ENCODE measurements at places on chromosomes 12 and 14.
A peak's percentile ranks its signal among the peaks of the same experiment; 100 is the strongest.

DNA sequence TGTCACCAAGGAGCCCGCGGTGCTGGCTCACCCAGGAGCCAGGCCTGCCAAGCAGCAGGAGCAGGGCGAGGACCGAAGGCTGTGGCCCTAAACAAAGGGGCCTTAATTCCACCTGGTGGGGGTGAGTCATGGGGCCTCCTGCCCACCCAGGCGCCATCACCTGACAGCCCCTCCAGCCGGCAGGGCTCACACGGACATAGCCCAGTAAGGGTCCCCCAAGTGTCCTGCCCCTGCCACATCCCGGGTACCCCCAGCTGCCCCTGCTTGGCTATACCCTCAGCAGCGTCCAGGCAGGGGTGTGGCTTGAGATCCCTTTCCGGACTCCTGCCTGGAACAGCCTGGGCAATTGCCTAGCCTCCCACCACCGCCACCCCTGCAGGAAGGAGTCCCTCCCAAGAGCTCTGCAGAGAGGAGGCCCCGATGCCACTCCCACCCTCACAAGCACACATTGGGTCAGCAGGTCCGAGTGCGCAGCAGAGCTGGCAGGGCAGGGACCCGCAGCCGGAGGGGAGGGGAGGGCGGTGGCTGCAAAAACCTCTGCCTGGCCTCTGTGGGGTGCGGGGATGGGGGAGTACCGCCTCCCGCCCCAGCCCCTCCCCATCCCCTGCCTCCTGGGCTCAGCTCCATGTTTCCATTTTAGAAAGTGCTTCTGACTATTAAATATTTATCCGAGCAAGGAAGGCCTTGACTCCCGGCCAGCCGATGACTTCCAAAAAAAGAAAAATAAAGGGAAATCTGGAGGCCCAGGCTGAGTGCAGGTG lies 4.6 kb downstream of the AHNAK2 start:
- DNase-seq: peak; percentile 68

GRCh38 chr14:25488961-25489360 lies 439.0 kb upstream of the STXBP6 start:
- DNase-seq: no peak

DNA sequence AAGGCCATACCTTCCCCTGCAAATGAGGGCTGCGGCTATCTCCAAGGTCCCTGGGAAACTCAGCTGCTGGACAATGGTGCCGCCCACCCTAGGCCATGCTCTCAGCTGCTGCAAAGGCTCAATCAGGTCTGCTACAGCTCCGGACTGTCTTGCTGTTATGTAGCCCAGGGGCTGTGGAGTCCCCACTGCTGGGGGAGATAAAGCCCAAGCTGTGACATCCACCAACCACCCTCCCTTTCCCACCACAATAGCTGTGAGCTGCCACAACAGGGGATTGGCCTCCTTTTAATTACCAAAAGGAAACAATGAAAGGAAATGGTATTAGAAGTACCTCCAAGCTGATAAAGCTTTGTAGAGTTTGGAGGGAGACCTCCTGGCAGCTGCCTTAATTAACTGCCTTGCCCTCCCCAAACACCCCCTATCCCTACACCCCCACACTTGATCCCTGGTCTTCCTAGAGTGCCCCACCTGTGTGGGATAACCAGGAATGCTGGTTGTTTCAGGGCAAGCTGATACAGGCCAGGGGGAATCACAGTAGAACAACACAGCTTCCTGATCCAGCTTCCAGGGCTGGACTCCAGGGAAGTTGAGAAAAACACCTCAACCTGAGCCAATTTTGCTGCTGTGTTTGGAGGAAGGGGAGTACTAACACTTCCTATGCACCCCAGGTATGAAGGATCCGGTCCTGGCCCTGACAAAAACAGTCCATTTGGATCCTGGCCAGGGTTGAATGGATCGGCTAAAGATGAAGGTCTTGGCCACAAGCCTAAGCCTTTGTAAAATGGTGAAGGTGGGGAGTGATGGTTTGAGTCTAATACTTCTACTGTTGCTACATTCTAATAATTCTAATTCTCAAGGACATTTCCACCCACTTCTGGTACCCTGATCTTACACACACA lies at the start of gene VWF:
Gene VWF, minus strand, starts transcription at position 260 of the 899 bp plus-strand sequence. CDS start 1,474 bp downstream, outside the sequence.
- DNase-seq: peak; percentile 36

- DNase-seq: no peak
Measured at GRCh38 chr12:2540535-2540941, 254.2 kb upstream of the FKBP4 start.

- DNase-seq: no peak
Measured at GRCh38 chr12:68745376-68745903, 536 bp upstream of the SLC35E3 start.

GRCh38 chr14:99724939-99725773 lies 41.1 kb downstream of the CYP46A1 start:
- DNase-seq: no peak

GRCh38 chr14:67957946-67958345 lies 138.4 kb downstream of the RAD51B start:
- peak; percentile 95 for DNase-seq

DNA sequence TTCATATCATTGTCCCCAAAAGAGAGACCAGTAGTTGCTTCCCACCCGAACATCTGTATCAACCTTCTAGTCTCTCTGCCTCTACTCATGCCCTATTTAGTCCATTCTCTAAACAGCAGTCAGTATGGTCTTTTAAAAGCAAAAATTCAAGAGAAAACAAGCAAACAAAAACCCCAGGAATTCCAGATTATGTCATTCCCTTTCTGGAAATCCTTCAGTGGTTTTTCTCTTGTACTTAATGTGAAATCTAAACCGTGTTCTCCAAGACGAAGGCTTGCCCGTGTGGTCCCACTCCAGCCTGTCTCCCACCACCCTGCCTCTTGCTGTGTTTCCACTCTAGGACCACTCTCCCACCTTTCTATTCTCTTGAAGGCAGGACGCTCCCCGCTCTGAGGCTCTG lies 90.8 kb downstream of the TMEM30B start:
- DNase-seq: no peak

DNA sequence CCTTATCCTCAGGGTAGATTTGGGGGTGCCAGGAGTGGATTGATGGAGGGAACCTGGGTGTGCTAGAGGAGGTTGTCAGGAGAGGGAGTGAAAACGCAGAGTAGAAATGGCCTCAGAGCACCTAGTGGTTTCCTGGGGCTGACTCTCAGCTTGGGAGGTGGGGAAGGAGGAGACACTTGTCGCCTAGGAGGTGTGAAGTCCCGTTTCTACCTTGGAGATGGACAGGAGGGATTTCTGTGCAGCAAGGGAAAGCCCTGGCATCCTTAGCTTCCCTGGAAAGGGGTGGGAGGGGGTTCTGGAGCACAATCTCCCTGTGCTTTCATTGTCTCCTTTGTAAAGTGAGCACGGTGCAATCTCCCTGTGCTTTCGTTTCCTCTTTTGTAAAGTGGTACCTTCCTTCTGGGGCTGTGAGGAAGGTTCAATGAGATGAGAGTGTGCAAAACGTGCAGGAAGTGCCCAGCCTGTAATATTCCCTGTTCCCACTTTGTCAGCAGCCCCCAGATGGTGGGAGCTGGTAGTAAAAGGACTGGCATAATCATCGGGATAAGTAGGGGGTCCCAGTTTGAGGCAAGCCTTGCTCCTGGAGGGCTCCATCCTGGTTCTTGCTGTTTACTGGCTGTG lies 1.6 kb downstream of the OAS3 start:
- peak; percentile 14 for DNase-seq

GRCh38 chr14:101875727-101876554 lies 88.4 kb upstream of the DYNC1H1 start:
- DNase-seq: no peak

- no peak for DNase-seq
Measured at GRCh38 chr12:57456737-57457490, 1.8 kb downstream of the INHBE start.

GRCh38 chr14:80216818-80217217 lies 5.5 kb upstream of the DIO2 start:
- DNase-seq: no peak

GRCh38 chr12:31853520-31853919 lies 105.7 kb upstream of the RESF1 start:
- DNase-seq: no peak

DNA sequence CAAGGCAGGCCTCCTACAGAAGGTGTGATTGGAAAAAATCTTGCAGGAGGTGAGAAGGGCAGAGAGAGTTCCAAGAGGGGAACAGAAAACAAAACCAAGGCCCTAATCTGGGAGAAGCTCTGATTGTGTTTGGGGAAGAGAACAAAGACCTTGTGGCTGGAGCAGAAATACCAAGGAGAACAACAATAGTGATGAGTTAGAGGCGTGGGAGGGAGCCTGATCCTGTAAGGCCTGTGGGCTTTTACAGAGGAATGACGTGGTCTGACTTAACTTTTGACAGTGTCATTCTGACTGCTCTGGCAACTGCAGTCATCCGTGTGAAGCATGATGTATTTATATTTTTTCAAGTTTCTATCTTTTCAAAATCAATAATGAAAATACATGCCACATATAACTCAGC lies 200.6 kb downstream of the ANO4 start:
- DNase-seq: no peak

DNA sequence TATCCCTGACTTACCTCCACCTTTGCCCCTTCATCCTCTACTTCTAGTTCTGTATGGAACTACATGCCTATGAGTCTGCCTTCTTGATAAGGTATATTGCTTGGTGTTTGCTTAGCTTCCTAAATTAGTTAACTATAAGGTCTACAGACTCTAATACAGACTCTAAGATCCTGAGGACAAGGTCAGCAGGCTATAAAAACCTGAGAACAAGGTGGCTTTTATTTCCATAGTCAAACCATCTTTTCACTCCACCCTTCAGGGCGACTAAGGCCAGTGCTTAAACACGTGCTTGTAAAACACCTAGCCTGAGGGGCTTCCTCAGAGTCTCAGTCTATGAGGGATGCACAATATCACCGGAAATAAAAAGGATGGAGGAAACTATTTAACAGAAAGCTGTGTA lies 36.1 kb upstream of the COL2A1 start:
- DNase-seq: no peak

DNA sequence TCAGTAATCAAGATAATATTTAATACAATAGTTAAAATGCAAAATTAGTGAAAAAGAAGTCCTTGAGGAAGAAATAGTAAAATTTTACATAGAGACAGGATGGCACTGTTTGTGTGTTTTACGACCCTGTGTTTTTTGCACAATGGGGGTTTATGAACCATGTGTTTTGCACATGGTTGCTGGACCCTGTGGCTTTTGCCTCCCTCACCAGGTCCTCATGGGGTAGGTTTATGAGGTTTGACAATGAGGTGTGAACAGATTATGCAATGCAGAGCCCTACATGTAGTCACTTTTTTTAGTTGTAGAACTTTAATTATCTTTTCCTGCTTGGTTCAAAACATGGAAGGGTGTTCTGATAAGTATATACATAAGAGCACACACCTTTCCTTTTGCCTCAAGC lies 366.3 kb upstream of the FAR2 start:
- DNase-seq: no peak

DNA sequence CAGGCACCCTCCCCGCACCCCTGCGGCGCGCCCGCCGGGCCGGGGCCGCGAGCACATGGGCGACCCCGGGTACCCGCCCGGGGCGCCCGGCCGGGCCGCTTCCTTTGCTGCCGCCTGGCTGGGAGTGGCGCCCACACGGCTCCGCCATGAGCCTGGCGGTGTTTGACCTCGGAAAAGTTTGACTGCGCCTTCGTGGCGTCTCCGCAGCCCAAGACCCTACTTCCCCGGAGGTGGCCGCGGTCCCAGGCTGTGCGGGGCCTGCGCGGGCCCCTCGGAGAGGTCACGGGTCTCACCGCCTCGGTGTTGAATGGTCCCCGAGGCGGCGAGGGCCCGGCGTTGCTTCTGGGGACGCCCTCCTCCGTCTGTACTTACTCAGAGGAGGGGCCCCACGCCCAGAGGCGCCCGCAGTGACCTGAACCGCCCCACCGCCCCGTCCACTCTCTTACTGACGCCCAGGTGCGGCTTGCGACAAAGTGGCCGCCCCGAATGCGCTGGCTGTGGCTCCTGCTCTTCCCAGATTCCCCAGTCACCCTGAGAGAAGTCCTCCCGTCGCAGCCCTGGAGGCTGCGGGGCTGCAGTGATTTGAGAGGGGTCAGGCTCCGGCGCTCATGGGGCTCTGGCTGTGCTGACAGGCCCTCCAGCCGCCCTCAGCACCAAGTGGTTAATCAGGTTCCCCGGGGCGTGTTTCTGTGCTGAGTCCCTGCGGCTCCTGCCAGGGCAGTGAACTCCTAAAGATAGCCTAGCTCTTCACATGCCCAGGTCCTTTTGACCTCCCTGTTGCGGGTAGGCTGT lies 5.8 kb downstream of the KMT5A start:
- DNase-seq: no peak

DNA sequence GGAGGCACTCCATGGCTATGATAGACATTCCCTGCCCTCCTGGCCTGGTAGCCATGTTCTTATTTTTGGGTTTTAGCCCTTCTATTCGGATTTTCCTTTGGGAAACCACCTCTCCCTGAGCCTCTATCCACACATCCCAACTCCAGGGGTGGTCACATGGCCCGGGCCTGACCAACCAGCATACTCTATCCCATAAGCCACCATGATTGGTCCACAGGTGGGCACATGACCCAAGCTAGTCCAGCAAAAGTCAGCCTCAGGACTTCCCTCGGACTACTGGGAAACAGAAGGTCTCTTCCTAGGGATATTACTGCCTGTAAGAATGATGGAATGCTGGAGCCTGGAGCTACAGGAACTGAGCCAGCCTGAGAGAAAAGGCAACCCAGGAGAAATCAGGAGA lies 12.5 kb downstream of the PRIMA1 start:
- DNase-seq: no peak

GRCh38 chr12:47307680-47308399 lies 228.1 kb upstream of the AMIGO2 start:
- peak; percentile 42 for DNase-seq

DNA sequence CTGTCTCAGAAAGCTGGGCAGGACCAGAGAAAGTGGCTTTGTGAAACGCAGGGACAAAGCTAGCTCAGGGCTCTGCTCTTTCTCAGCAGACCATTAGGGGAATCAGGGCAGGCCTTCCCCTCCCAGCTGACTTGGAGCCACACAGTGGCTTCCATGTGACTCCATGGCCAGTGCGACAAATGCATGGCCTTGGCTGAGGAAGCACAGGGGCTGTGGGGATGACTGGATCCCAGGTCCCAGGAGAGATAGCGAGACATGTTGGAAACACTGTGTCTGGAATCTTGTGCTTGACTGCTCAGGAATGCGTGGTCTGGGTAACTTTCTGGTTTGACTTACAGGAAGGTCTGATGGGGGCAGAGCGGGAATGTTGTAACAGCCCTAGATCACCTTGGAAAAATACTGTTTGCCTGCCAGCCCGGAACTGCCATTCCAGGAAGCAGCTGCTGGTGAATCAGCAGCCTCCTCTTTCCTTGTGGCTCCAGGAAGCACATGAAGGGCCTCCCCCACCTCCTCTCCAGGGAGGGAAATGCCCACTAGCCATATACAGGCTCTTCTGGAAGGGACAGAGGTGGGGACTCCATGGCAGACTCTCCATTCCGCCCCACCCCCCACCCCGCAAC lies 133.5 kb upstream of the HIF1A start:
- peak; percentile 47 for DNase-seq

DNA sequence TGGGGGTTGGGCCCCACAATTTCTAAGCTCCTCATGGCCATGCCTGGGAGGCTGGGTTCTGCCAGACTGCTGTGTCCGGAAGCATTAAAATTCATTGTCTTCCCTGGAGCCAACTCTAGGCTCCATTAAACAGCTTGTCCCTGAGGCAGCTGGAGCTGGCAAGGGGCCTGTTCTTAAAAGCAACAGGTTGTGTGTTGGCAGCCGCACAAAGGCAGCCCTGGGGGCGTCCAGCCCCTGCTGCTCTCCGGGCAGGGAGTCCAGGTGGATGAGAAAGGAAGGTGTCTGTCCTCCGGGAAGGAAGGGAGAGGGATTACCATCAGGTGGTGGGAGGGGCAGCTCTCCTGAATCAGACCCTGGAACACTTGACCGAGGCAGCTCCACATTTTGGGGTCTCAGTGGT lies 98.9 kb downstream of the CHST11 start:
- DNase-seq: no peak

- DNase-seq: peak; percentile 72
Measured at GRCh38 chr12:92503029-92503931, 199.5 kb upstream of the PLEKHG7 start.
